ENCODE measurements at places on chromosomes 11 and 22. TPM values are rescaled to one million over a fixed set of nuclear protein-coding genes. Genes with fewer than 3 reads are reported as not detected.

DNA sequence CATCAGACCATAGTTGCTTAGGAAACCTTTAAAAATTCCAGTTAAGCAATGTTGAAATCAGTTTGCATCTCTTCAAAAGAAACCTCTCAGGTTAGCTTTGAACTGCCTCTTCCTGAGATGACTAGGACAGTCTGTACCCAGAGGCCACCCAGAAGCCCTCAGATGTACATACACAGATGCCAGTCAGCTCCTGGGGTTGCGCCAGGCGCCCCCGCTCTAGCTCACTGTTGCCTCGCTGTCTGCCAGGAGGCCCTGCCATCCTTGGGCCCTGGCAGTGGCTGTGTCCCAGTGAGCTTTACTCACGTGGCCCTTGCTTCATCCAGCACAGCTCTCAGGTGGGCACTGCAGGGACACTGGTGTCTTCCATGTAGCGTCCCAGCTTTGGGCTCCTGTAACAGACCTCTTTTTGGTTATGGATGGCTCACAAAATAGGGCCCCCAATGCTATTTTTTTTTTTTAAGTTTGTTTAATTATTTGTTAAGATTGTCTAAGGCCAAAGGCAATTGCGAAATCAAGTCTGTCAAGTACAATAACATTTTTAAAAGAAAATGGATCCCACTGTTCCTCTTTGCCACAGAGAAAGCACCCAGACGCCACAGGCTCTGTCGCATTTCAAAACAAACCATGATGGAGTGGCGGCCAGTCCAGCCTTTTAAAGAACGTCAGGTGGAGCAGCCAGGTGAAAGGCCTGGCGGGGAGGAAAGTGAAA, 73.4 kb downstream of the NCAPD3 start:
- no peak for DNase-seq

DNA sequence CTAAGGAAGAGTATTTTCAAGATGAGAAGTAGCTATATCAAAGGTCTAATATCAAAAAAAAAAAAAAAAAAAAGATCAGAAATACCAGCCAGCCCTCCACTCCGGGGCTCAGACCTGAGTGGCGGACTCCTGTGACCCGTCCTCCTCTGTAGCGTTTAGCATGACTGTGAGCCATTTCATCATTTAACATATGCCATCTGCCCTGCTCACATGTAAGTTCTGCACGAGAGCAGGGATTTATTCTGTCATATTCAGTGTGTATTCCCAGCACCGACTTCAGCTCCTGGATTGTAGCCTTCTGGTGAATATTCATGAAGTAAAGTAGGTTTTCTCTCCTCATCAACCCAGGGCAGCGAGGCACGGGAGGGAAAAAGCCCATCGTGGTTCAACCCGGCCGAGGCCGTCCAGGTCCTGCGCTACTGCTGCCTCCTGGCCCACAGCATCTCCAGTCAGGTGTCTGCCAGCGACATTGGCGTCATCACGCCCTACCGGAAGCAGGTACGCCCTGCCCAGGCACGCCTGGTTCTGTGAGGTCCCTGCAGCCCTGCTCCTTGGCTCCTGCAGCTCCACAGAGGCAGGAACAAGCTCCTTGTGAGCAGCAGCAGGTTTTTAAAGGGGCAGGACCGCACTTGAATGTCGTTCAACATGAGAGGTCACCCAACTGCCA, 12.7 kb upstream of the PANX2 start:
- no peak for DNase-seq

GRCh38 chr11:128416976-128417375, 170.4 kb downstream of the ETS1 start:
- DNase-seq: no peak

DNA sequence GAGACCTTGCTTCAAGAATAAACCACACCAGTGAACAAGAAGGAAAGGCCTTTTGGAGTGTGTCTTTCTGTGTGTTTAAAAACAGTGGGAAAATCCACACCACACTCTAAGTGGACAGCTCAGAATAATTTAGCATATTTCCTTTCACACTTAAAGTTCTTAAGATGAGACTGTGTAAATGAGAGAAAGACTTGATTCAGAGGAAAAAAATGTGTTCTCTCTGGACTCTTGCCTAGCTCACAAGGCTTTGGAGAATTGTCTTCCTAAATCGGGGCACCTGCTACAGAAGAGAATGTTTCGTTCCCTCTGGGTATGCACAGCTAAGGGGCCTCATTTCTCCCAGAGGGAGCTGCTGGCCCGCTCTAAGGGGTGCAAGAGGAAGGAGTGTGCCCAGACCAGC, 28.4 kb upstream of the CRTAM start:
- DNase-seq: no peak

DNA sequence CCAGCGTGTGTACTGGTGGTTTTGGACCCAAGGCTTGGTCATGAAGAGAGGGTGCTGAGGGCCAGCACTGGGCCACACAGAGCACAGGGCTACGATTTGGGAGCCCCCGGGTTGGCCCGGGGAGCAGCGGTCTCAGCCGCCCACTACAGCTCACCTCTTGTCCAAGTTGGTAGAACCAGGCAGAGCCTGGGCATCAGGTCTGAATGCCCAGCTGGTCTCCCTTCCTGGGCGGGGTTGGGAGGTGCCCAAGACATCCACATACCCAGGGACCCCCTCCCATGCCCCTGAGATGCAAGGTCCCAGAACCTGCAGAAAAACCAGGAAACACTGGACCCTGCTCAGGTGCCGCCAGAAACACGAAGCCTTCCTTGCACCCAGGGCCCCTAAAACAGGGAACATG, 18.0 kb downstream of the CELSR1 start:
- DNase-seq: no peak

The LRP4 gene
- 0.05 TPM for total RNA-seq

The POTEH gene
- total RNA-seq: not detected

The NRXN2 gene
- total RNA-seq: 0.42 TPM

All from CD4-positive, CD25-positive, alpha-beta regulatory T cell (primary cell).